ENCODE measurements at places on chromosomes 7 and 10. TPM values are rescaled to one million over a fixed set of nuclear protein-coding genes. Genes with fewer than 3 reads are reported as not detected.

DNA sequence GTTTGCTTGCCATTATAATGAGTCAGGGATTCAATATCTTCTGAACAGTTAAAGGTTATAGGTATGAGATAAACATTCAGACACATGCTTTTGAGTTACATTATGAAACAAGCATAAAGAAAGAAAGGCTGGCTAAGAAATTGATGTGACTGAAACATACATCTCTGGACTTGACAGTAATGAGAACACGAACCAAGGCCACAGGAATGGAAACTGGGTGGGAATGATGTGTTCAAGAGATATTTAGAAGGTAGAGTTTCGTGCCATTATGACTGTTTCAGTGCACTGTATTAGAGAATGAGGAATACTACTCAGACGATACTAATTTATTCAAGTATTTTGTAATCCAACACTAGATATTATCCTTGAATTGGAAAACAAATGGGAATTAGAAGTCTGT is 332.1 kb upstream of the MAGI2 start:
- no peak for DNase-seq

DNA sequence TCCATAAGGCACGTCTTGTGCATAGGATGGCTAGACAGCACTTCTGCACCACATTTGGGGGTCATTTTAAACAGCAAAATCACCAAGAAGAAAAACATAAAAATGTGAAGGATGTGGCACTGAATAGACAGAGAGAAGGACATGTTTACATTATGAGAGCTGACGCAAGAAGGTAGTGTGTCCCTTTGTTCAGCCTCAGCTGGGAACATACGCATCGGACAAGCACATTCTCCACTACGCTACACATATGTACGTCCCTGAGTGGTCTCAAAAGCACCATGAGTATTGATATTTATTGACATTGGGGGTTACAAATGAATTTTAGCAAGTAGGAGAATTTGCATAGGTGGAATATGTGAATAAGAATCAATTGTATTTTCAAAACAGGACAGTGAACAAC is 20.2 kb downstream of the DDC start:
- DNase-seq = no peak

The TYW1B gene
- 4.4 TPM for total RNA-seq

GRCh38 chr10:99742254-99742653 is 10.2 kb downstream of the CUTC start:
- no peak for DNase-seq

GRCh38 chr7:101140746-101141382 is 13.4 kb upstream of the AP1S1 start:
- no peak for DNase-seq
